ENCODE measurements at places on chromosomes 1 and 21.

DNA sequence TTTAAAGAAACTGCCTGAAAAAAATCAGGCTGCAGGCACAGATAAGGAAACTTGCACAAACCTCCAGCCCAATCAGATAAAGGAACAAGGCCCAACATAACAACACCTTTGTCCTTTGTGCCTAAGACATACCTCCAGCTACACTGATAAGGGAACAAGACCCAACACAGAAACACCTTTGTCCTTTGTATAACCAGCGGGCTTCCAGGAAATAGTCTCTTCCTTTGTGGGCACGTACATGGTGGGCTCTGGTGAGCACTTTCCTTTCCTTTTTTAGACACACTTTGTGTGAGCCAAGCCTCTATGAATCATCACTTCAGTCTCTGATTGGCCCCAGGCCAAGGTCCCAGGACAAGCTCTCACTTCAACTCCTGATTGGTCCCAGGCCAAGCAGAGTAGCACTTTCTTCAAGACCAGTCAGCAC is 23.6 kb downstream of the ZNF670 start:
- no peak for DNase-seq

DNA sequence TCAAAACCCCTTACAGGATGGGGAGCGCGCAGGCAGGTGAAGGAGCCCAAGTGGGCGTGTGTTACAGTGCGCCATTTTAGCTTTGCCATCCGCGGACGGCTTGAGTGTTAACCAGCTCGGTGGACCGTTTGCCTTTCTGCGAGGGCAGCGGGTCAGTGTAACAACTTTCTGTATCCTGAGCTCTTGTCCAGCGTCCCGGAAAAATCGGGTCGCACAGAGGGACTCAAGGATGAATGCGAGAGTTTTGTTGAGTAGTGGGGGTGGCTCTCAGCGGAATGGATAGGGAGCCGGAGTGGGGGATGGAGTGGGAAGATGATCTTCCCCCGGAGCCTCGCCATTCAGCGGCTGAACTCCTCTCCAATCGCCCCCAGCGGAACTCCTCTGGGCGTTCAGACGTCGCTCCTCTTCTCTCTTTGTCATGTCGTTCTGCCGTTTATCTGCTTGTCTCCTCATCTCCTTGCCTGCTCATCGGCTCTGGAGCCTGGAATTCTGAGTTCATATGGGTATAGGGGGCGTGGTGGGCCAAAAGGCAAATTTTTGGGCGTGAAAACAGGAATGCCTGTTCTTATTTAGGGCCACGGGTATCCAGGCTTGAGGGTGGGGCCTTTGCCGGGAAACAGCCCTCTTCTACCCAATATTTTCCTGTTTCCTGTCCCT is 295.4 kb downstream of the CTH start:
- no peak for DNase-seq

DNA sequence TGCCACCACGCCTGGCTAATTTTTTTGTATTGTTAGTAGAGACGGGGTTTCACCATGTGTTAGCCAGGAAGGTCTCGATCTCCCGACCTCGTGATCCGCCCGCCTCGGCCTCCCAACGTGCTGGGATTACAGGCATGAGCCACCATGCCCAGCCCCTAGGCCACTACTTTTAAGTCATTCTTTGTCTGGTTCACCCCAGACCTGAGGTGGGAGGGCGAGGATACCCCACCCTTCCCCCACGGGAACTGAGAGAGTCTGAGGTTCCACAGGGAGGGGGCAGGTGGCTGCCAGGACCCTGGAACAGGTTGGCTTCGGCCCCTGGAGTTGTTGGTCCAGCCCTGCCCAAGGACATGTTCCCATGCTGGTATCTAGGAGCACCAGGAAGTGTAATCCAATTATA is 7.7 kb upstream of the SDC3 start:
- no peak for DNase-seq

- no peak for DNase-seq
These were observed 39.5 kb downstream of the EPHB2 start for GRCh38 chr1:22749919-22750684.

DNA sequence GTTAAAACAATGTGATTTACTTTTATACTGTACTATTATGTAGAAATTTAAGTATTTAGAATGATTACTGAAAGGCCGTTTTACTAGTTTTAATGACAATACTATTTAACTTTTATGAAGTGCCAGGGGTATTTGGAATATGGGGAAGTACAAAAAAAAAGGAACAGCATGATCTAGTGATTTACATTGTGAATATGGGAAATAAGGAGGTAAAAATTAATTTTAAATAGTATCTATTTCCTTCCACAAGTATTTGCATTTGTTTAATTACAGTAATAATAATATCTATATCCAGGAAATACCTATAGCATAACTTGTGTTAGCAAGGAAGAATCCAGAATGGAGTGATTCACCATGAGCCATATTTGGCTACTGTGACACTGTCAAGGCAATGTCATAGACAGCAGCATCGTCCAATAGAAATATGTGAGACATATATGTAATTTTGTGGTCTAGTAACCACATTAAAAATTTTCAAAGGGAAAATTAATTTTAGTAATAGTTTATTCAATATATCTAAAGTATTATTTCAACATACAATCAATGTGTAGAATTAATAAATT is 22.0 kb downstream of the CNST start:
- no peak for DNase-seq

DNA sequence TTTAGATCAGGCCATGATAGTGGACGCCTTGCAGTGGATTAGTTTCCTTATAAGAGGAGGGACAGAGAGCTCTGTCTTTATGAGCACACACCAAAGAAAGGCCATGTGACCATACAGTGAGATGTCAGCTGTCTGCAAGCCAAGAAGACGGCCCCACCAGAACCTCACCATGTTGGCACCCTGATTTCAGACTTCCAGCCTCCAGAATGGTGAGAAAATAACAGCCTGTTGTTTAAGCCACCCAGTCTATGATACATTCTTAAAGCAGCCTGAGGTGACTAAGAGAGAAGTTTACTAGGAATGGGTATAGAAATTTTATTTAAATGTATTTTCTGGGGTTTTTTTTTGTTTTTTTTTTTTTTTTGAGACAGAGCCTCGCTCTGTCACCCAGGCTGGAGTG is 29.5 kb downstream of the L1TD1 start:
- no peak for DNase-seq

- no peak for DNase-seq
These were observed 175.7 kb downstream of the VPS13D start for GRCh38 chr1:12405325-12406210.

GRCh38 chr1:21574466-21575151 is 65.4 kb downstream of the ALPL start:
- no peak for DNase-seq

- no peak for DNase-seq
These were observed 2.1 kb downstream of the SAMD11 start for GRCh38 chr1:925561-926421.

- no peak for DNase-seq
These were observed 1097.4 kb downstream of the TTLL7 start for GRCh38 chr1:82901561-82901960.

- DNase-seq = no peak
These were observed 10.8 kb downstream of the ASAP3 start for GRCh38 chr1:23473037-23473800.

DNA sequence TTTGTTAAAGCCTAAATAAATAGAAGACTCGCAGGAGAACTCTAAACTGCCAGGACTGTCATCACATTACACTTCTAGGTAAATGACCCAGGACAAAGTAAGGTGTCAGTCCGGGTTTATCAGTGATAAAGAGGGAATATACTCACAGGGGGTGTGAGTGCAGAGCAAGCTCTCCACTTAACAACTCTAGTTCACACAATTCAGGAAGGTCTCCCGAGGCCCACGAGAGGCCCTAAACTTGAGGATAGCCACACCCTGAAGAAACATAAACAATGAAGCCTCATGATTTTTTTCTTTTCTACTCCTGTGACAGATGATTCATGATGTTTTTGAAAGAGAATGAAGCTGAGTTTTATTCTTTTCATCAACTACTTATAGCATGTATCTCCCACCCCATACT is 65.6 kb upstream of the EXO1 start:
- no peak for DNase-seq

DNA sequence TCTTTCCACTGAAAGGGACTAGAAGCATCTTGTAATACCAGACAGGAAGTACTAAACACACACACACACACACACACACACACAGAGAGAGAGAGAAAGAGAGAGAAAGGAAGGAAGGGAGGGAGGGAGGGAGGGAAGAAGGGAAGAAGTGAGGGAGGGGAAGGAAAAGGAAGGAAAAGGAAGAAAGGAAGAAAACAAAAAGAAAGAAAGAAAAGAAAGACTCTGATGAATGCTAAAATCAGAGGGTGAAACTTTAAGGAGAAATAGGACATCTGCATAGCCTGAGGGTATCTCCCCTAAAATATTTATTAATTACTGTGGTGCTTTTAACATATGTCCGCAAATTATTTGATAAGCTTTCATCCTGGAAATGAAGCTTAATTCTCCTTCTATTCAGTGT is 10.6 kb downstream of the TRIT1 start:
- no peak for DNase-seq

- no peak for DNase-seq
These were observed 158.9 kb upstream of the JUN start for GRCh38 chr1:58942759-58943191.

- DNase-seq = no peak
These were observed 125.5 kb downstream of the CLEC20A start for GRCh38 chr1:178371235-178371634.

DNA sequence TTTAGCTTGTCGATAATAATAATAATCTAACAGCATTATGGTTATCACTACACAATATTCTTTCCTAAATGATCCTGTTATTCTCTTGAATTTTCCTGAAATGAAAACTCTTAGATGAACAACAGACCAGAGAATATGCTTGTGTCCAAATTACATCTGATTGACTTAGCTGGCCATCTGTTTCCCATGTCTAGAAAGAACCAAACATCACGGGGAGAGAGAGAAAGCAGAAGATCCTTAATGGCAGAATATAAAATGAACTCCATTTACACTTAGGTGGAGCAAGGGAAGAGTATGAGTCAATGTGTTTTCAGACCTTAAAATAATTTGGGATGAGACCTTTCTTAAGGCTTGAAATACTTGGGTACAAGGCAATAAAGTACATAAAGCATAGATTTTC is 162.2 kb downstream of the DSCAM start:
- DNase-seq = no peak

- no peak for DNase-seq
These were observed 262.3 kb upstream of the BRINP3 start for GRCh38 chr1:190739926-190740325.

DNA sequence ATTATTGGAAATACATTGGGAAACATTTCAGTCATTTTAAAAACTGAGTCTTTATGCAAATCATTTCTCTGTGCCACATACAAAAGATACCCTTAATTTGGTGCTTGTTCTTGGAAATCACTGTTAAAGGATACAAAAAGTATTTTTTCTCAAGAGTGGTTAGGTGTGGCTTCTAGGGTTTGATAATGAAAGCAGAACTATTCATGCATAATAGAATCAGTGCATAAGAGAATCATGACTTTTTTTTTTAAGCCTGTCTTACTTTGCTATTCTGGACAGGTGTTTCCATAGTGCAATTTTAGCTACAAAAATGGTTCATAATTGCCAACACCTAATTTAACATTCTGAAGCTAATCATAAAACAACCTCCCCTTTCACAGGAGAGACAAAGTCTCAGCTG is 233.0 kb upstream of the NRIP1 start:
- no peak for DNase-seq

DNA sequence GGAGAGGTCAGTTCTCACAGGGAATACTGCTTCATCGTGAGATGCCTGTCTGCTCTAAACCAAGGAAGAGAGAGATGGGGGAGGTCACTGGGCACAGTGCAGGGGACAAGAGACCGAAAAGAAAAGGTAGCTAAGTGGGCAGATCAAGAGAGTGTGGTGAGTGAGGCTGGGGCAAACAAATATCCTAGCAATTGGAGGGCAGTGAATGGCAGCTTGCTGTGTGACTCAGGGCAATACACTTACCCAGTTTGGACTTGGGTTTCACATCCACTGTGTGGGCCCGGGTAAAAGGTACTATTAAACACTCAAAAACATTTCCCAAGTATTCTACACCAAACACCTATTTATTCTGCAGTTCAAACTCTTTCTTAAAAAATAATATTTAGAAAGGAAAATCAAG is 10.2 kb downstream of the PLXNA2 start:
- no peak for DNase-seq

GRCh38 chr1:228448372-228448771 is 31.7 kb upstream of the TRIM17 start:
- no peak for DNase-seq

Measured in NCI-H1048 (cell line).